ENCODE measurements at places on chromosomes 1 and 21.

DNA sequence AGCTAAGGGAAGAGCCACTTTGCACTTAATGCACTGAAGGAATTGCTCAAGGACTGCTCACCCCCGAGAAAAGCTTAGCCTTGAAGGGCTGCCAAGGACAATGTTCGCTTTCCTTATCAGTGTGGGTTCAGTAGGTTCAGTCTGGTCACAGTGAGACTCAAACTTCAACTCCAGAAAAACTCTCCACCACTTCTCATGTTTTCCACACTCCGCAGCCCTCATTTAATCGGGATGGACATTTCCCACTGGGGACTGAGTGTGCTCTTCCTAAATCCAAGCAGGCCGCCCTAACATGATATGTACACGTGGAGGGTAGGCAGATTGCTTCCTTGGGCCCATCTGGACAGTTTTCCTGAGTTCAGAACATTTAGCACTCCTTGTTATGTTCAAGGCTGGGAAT lies 19.5 kb downstream of the SUSD4 start:
- no peak for DNase-seq

DNA sequence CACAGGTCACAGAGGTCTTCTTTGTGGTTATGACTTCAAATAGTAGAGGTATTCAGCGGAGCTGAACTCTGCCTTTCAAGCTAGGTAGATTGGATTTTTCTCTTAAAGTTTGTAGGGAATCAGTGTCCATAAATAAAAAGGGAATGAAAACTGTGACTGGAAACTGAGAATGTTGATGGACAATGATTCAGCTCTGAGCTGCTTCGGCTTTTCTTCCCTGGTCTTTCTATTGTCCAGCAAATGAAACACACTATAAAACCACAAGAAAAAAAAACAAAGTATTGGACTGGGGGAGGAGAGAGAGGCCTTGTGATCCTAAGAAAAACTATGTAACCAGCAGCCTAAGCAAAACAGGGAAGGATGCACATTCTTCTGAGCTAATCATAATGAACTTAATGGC lies 11.1 kb downstream of the TNNI3K start:
- no peak for DNase-seq

DNA sequence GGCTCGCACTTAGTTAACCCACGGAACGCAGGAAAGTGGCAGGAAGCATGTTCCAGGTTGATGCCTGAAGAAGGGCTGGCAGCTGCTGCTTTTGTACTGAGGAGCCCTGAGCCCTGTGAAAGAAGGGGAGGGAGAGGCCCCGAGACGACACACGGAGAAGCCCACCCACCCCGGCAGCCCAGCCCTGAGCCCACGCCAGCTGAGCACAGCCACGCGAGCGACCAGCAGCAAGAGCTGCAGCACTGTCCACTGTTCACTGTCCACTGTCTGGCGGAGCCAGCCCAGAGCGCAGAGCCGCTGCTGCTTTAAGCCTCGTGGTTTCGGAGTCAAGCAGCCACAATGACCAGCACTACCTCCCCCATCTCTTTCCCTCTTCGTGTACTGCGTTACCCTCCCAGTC lies 5.3 kb downstream of the LRRC47 start:
- DNase-seq, result no peak

GRCh38 chr1:219651993-219652392 lies 39.1 kb upstream of the ZC3H11B start:
- no peak for DNase-seq

- no peak for DNase-seq
These were observed 19.9 kb downstream of the SOX13 start for GRCh38 chr1:204092632-204093420.

DNA sequence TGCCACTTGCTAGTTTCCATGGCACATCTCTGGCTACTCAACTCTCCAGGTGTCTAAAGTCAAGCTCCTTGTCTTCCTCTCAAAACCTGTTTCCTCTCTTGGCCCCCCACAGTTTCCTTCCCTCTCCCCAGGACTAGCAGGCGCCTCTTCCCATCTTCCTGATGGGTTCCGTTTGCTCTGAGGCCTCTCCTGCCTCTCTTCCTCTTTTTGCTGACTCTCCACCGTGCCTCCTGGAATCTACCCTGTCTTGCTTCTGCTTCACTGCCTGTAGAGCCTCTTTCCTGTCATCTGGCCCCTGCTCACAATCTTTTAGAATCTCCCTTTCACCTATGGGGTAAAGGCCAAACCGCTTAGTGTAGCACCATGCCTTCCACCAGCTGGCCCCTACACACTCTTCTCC lies 21.8 kb upstream of the LHX4 start:
- peak; percentile 45 for DNase-seq

DNA sequence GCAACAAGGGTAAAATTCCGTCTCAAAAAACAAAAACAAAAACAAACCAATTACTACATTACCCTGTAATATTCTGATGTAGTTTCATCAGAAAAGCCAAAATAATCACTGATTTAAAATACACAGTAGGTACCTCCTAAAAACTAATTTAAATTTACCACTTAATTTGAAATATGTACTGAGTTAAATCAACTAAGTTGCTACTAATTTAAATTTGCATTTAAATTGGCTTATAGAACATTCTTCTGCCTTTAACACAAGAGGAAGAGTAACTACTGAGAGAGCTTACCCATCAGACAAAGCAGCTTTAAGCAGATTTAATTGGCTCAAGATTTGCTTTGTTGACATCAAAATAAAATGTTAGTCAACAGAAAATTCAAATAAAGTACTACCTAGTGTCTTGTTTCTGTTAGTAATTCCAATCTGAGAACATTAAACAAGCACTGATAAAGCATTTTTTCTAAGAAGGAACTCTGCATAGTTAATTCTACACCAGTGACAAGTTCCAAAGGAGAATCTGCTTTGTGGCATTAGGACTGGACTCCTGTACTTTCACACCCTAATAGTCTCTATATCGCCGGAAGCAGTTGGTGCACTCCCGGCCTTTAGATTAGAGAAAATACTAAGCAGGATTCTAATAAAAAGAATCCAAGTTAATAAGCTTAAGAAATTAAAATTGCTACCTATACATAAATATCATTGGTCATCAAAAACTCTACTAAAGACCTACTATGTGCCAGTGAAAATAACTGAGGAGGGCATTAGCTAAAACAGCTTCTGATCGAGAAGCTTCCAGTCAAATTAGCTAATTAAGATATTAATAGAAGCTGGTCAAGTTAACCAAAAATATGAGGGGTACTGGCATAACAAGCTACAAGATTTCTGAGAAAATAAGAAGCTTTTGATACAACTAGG lies 8.4 kb downstream of the LUZP1 start:
- no peak for DNase-seq

DNA sequence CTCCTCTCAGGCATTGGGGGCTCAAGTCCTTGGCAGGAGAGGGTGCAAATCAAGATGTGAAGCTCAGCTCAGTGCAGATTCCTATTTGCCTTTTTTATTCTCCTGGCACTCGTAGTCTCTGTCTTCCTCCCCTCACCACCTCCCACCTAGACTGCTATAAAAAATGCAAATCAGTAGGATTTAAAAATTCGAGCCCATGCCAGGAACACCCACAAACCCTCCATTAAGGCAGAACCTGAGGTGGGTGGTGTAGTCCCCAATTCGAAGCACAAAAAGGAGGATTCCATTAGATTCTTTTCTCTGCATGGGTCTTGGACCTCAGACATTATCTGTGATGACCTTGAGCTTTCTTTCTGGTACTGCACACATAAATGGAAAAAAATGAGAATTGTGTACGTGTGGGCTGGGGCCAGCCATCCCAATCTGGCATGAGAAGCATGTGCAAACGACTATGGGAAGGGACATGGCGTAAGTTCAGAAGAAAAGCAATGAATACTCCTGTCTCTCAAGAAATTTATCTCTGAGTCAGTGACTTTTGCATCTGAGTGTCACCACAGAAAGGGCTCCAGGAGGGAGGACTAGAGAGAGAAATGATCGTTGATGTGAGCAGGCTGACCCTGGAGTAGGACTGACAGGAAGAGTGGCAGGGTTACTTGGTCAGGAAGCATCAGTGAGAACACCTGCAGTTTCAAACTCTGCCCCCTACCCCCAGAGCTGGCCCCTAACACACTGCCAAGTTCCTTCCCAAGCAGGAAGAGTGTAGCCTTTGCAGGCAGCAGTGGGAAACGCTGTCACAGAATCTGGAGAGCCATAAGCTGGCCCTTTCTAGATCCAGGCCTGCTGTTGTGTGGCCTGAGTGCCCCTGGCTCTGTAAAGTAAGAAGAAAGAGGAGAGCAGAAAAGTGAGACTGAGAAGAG lies 1.7 kb downstream of the INKA2 start:
- no peak for DNase-seq

DNA sequence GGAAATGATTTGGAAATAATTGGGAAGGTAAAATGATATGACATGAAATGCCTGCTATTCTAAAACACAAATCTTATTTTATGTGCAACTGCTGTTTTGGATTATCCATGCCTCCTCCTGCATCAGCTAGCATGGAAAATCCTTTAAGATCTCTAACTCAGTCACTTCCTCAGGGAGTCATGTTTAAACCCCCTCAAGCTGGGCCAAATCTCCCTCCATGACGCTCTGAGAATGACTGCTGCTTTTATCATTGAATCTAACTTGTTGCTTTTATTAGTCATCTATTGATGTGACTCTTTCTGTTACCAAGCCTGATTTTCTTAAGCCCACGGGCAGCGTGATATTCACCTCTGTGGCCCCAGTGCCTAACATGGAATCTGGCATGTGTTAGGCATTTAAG lies 324.8 kb downstream of the DISC1 start:
- DNase-seq, result no peak

DNA sequence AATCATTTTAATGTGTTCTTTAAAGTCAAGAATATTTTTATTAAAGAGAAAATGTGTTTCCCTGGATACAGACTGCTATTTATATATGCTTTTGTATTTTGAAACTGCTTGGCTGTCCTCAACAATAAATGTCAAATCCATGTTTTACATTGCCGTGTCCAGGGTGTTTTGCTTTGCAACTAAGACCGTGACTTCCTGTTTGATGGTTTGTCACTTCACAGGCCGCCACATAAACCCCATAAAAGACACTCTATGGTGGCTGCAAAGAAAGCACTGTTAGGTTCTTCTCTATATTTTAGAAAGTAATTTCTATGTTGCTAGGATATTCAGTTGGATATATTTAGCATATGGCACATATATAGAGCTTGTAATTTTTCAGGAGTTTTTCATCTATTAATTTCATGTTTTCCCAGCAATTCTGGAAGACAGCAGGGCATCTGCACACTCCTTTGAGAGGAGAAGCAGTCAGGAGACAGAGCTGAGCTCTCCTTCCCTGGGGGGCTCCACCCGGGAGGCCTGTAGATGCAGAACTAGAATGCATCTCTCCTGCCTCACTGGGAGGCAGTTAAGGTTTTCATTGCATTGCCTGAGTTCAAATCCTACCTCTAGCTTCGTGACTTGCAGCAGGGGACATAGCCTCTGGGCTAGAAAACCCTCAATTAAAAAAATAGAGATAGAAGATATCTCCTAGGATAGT lies 33.1 kb downstream of the PRDM2 start:
- DNase-seq, result peak; percentile 28

- DNase-seq, result no peak
These were observed 17.3 kb upstream of the TNFSF4 start for GRCh38 chr1:173224280-173224892.

DNA sequence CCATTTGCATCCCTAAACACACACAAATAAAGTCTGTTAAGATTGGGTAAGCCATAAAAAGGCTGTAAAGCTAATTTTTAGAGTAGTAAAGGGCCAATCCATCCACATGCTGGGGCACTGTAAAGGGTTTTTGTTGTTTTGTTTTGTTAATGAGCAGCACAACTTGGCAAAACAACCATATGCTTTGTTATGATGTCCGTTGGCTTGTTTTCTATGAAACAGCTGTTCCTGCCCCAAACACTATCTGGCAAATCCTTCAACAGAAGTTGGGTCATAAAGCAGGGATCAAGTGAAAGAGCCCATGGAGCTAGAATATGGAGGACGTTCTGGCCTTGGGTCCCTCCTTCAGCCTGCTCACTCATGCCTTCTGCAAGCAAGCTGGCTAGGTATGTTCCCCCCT lies 183.6 kb downstream of the APP start:
- DNase-seq, result no peak

DNA sequence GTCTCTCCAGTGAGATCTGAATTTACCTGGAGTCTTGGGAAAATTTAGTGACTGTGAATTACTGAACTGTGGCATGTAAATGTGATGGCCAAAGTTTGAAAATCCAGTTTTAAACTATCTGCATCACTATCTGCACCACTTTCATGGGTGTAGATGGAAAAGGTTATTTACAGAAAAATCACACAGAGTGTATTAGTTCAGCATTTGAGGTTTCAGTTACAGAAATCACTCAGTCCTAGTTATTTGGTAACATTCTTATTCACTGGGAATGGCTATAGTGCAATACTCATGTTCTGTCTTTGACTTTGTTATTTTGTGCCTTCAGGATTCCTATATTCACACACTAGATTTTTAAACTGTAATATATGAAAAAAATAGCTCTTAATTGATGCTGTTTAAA lies 60.6 kb upstream of the IFI44L start:
- DNase-seq, result no peak

- peak; percentile 15 for DNase-seq
These were observed 59.6 kb upstream of the ITPKB start for GRCh38 chr1:226798427-226799411.

DNA sequence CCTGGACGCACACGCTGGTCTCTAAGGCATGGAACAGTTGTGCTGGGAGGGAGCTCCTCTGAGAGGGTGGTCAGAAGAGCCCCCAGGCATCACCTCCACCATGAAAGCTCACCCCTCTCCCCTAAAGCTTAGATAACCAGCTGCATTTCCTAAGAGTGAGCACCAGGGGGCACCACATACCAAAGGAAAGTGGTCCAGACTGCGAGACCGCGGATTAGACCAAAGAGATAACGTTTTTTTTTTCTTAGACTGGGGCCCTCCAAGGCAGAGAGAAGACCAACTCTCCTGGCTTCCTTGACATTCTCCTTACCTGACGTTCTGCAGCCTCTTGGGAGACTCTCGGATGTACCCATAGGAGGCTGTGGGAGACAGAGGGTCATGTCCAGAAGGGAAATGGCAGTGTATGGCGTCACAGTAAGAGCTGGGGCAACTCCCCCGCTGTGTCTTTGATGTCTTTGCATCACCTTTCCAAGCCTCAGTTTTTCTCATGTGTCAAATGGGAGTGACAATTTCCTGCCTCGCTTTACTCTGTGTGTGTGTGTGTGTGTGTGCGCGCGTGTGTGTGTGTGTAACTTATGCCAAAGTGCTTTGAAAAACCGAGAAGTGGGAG lies 12.3 kb upstream of the IFNLR1 start:
- peak; percentile 72 for DNase-seq

- DNase-seq, result no peak
These were observed 525 bp downstream of the RYR2 start for GRCh38 chr1:237042526-237042891.

DNA sequence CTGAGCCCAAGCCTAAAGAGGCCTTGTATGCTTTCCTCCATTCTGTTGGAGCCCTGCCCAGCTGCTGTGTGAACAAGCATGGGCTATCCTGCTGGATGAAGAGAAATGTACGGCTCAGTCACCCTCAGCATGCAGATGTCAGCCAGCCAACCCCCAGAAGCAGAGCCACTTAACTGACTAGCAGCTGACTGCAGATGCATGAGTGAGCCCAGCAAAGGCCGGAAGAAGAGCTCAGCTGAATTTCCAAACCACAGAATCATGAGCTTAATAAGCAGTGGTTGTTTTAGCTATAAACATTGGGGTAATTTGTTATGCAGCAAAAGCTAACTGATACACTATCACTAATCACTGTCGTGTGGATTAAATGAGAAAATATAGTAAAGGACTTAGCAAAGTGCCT lies 39.0 kb downstream of the FOXO6 start:
- no peak for DNase-seq
